ENCODE measurements at places on chromosomes 16 and 17.
A peak's percentile ranks its signal among the peaks of the same experiment; 100 is the strongest.

- DNase-seq: peak; percentile 35
Measured at GRCh38 chr16:13919330-13919682, 648 bp upstream of the ERCC4 start.

- DNase-seq: no peak
Measured at GRCh38 chr17:31296142-31296541, 897 bp downstream of the OMG start.

GRCh38 chr17:50924800-50925199 is 58.6 kb upstream of the TOB1 start:
- DNase-seq: no peak

GRCh38 chr16:1673424-1674151 is 4.5 kb upstream of the JPT2 start:
- no peak for DNase-seq

GRCh38 chr16:10791048-10791447 is 27.5 kb downstream of the TVP23A start:
- no peak for DNase-seq

GRCh38 chr16:13332713-13333255 is 431.4 kb downstream of the SHISA9 start:
- DNase-seq: no peak

DNA sequence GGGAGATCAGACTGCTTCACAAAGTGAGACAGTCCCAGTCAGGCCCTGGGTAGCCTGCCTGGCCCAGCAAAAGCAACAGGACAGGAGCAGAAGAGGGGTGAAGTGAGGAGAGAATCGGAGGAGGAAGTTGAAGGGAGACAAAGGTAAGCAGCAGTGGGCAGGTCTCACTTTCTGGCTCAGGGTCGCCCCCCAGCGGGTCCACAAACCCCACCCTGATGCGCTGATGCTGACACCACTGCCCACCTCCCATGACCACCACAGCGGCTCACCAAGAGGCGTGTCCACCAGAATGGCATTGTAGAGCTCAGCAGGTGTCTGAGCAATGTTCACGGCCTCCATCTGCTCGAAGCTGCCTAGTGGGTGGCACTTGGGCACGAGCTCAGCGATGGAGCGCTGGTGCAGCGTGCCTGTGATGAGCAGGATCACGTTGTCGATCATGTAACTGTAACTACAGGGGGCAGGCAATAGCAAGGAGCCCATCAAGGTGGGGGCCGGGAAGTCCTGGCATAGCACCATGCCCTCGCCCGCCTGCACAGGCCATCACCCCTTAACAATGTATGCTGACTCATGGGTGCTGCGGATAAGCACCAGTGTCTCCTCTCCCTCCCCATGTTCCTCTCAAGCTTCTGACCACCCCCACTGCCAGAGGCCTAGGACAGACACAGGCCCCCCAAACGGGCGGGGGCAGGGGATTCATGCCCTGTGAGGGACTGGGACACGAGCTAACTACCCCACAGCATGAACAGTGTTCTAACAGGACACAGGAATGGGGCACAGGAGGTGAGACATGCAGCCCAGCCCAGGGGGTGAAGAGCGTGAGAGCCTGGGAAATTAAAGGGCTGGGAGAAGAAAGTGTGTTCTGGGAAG is 13.6 kb downstream of the HSD11B2 start:
- DNase-seq: no peak

- no peak for DNase-seq
Measured at GRCh38 chr17:16005636-16006035, 6.0 kb downstream of the TTC19 start.

DNA sequence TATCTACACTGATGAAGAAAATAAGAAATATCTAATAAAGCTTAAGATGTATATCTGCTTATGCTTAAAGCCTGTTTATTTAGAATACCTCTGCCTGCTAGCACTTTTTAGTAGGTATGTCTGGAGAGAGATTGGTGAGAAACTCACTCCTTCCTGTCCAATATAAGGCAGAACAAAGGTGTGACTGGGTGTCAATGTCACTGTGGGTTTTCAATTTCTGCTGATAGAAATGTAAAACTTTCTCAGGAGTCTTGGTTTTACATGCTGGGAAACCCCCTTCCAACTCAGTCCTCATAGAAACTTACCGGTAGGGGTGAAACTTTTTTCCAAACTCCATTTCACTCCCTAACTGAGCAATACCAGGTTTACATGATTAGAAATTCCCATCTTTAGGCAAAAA is 17.8 kb upstream of the MPHOSPH6 start:
- DNase-seq: no peak

DNA sequence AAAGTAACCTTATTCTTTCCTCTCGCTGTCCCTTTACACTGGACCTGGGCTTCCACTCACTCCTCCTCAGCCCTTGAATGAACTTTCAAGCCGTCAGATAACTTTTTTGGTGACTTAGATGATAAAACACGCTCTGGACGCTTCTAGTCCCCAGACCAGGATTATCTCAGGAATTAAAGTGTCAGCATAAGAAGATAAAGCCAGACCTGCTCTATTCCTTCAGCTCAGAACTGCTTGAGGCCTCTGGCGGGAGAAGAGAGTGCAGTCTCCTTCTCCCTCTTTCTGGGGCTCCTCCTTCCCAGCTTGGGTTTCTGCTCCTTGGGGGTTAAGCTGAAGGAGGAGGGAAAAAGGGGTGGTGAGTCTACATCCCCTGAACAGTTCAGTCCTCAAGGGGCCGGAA is 6.6 kb downstream of the LPO start:
- DNase-seq: no peak

- DNase-seq: no peak
Measured at GRCh38 chr16:87715658-87716057, 50.1 kb downstream of the KLHDC4 start.

- DNase-seq: no peak
Measured at GRCh38 chr17:72477491-72477890, 356.7 kb downstream of the SOX9 start.

- no peak for DNase-seq
Measured at GRCh38 chr16:3519581-3519980, 18.8 kb downstream of the CLUAP1 start.

DNA sequence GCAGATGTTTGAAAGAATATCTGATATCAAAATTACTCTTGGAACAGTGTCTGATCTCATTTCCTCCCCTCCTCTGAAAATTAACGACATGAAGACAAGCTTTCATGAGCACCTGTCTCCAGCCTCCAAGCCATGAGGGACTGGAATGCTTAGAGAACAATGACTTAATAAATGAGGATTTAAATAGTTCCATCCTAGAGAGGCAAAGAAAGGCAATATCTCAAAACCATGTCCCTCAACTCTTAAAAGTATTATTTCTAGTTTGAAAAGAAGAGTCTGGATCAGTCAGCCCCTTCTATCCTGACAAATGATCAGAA is 137.5 kb downstream of the ANKFN1 start:
- no peak for DNase-seq

DNA sequence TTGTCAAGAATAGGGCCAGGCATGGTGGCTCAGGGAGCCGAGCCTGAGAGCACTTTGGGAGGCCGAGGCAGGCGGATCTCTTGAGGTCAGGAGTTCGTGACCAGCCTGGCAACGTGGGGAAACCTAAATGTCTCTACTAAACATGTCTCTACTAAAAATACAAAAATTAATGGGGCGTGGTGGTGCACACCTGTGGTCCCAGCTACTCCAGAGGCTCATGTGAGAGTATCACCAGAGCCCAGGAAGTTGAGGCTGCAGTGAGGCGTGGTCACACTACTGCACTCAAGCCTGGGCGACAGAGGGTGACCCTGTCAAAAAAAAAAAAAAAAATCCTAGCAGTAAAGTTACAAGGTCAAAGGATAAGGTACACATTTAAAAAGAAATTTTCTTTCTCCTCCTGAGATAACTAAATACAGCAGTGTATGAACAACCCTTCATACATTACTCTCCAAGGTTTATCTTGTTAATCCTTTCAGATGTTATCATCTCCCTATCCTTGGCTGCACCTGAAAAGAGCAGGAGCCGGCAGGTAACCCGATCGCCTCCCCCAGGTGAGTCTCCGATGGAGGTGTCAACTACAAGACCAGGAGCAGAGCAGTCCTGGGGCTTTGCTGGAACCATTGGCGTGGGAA is 122.3 kb downstream of the GOSR1 start:
- DNase-seq: no peak

- DNase-seq: no peak
Measured at GRCh38 chr17:78905541-78905940, 2.5 kb upstream of the CEP295NL start.

- DNase-seq: no peak
Measured at GRCh38 chr17:58153046-58153445, 4.9 kb downstream of the OR4D1 start.

GRCh38 chr16:61814726-61815347 is 221.4 kb downstream of the CDH8 start:
- peak; percentile 2 for DNase-seq

GRCh38 chr17:48717367-48718226 is 4.7 kb downstream of the PRAC1 start:
- DNase-seq: no peak

DNA sequence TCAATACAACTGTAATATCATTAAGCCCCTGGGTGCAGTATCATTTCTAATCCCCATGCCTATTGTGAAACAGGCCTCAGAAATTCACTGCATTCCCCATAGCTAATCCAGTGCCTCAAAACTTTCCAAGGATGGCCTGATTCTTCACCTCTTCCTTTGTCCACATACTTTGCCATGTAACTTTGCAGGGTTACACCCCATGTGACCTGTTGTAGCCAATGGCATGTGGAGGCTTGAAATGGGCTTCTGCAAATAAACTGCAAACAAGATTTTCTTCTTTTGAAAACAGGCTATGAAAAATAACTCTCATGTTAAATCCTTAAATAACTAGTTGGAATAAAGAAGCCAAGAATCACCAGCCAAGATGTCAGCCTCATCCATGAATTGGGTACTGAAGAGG is 35.9 kb downstream of the ABCA10 start:
- no peak for DNase-seq

DNA sequence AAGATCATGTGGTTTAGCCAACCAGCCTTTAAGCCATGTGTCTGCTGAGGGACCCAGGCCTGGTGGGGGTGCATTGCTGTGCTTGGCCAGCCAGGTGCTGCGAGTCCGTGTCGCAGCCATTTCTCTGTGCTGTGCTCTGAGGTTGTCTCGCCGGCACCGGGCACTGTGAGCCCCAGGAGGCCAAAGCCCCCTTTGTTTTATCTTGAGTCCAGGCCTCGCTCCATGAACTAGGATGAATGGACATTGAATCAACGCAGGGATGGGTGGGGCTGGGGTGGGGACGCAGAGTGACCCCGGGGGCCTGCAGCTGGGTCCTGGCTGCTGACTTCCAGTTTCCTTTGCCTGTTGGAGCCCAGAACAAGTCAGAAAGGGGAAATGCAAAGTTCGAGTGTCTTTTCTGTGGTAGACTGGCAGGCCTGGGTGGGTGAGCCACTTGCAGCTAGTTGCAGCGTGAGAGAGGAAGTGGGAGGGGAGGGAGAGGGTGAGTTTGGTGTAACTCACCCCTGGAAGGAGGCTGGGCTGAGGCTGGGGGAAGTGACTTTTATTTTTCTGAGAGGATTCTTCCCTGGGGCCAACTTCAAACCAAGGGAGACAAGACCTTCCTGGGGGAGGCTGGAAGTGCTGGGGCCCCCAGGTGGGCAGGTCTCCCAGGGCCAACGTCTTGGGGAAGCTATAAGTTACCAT is 324.7 kb downstream of the SEC14L1 start:
- DNase-seq: no peak

DNA sequence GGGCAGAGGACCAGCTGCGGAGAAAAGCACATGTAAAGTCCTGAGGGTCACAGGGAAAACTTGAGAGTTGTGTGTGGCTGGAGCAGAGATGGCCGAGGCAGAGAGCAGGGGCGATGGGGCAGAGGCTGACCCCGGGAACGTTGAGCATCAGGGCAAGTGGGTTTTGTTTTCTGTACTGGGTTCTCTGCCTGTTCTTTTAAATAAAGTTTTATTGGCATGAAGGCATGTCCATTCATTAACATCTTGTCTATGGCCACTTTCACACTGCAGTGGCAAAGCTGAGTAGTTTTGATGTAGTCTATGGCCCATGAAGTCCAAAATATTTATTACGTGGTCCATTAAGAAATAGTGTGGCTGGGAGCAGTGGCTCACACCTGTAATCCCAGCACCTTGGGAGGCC is 64.4 kb downstream of the ABCC1 start:
- no peak for DNase-seq

All from urinary bladder (tissue), 4 donors.